ENCODE measurements at places on chromosomes 16 and 17.

DNA sequence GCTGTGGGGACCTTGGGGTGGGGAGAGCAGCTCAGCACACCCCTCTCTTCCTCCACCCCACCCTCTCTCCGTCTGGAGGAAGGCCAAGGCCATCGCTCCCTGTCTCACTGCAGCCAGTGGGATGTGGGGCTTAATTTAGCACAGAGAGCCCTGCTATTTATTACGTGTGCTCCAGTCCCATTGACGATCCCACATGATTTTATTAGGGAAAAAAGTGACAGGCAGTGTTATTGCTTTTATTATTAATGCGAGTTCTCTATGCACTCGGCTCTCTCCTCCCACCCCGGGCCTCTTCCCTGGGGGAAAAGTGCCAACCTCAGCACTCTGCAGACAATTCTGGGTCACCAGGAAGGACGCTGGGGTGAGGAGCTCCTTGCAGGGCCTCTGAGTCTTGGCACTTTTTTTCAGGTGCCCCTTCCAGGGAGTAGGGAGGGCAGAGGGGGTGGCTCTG lies 57.3 kb downstream of the MGAT5B start:
- peak; percentile 61 for DNase-seq

DNA sequence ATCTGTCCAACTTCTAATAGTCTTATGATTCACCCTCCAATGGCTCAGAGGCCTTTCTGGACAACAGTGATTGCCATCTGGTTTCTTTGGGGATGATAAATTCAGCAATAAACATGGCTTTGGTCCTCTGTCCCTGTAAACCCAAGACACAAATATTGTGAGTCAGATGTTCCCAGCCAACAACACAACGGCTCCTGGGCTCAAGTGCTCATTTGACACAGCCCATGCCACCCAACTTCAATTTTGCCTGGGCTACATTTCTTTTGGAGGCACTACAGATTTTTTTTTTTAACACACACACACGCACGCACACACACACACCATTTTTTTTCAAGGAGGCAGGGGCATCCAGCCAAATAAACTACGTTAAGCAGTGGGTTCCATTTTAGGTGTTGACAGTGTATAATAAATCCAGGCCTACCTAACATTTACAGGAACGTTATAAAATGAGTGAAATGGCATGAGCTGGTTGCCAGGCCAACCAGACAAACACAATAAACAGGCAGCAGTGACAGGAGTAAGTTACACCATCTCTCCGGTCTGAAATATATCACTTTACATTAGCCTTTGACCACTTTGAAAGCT lies 939.9 kb upstream of the SOX9 start:
- no peak for DNase-seq

DNA sequence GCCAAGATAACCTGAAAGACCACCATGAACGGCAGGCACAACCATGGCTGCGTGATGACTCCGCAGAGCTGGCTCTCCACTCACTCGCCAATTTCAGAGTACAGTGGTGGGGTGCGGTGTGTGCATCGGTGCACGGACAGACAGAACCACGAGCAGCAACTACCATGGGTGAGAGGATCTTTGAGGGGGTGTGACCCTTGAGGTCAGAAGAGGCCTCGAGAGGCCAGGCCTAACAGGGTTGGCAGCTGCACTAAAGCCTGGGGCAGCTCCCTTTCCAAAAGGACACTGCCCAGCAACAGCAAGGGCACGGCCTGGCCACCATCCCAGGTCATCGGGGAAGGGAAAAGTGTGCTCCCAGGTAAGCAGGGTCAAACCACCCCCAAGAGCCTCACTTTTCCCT lies 1.9 kb upstream of the ECI1 start:
- no peak for DNase-seq

GRCh38 chr16:64397945-64398508 lies 723.8 kb downstream of the CDH11 start:
- DNase-seq = no peak

DNA sequence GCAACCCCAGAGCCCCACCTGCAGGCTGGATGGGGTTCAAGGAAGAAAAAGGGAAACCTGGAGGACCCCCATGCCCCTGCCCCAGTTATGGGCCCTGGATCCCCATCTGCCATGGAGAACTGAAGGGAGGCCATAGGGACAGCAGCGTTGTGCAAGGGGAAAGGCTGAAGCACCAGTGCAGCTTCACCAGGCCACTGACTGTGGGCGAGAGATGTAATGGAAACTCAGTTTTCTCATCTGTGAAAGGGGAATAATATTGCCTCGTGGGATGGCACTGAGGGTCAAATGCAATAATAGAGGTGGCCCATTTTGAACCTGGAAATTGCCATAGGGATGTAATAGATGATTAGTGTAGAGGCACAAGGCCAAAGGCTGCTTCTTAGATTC lies 9.9 kb upstream of the TSPOAP1 start:
- DNase-seq = no peak

DNA sequence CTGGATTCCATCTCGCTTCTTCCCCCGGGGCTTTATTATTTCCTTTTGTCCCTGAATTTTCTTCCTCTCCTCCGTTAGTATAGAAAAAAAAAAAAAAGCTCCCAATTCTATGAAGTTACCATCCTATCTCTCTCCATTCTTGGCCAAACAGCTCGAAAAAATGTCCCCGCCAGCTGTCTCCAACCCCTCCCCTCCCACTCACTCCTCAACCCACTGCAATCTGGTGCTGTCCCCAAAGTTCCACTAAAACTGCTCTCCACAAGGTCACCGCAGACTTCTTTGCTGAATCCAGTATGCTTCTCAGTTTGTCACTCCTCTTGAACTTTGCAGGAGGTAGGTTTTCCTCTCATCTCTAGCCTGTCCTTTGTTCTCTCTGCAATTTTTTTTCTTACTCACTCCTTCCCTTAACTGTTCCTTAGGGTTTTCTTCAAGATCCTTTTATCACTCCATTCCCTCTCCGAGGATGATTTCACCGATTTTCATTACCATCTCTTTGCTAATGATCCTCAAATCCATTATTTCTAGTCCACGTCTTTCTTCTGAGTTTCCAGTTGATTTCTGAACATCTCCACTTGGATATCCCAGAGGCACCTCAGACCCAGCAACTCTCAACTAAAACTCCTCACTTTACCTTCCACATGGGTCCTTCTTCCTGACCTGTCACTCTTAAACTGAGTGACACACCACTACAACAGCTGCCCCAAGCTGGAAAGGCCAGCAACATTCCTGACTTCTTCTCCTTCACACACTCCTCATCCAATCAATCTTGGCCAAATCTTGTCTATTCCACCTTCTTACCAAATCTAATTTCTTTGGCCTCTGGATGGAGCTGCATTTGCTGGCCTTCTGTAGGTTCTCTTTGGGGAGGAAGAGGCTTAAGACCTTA lies 1.5 kb upstream of the SUMO2 start:
- DNase-seq = no peak

DNA sequence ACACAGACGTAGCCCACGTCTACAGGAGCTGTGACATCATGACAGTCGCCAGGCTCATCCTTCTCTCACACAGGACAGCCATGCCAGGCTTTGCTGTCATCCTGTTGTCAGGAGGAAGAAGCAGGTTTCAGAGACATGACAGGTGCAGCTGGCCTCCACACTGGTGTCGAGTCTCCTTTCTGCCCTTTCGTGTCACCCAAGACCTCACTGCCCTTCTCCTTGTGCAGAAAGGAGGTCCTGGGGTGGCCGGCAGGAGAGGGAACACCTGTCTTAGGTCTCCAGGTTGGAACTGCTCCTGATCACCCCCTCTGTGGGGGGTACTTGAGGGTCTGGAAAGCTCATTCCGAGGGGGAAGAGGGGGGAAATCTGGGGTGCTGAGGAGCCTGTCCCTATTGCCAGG lies 41.6 kb upstream of the IRF8 start:
- DNase-seq = no peak

- DNase-seq = no peak
Measured at GRCh38 chr17:31490671-31491375, 99.3 kb downstream of the RAB11FIP4 start.

GRCh38 chr16:56260378-56261160 lies 69.3 kb downstream of the GNAO1 start:
- DNase-seq = no peak

DNA sequence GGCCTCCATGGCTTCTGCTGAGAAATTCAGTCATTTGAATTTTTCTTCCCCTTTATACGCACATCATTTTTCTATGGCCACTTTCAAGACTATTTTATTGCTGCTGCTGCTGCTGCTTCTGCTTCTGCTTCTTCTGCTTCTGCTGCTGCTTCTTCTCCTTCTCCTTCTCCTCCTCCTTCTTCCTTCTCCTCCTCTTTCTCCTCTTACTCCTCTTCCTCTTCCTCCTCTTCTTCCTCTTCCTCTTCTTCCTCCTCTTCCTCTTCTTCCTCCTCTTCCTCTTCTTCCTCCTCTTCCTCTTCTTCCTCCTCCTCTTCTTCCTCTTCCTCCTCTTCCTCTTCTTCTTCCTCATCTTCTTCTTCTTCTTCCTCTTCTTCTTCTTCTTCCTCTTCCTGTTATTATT lies 22.4 kb downstream of the CPD start:
- DNase-seq = no peak

DNA sequence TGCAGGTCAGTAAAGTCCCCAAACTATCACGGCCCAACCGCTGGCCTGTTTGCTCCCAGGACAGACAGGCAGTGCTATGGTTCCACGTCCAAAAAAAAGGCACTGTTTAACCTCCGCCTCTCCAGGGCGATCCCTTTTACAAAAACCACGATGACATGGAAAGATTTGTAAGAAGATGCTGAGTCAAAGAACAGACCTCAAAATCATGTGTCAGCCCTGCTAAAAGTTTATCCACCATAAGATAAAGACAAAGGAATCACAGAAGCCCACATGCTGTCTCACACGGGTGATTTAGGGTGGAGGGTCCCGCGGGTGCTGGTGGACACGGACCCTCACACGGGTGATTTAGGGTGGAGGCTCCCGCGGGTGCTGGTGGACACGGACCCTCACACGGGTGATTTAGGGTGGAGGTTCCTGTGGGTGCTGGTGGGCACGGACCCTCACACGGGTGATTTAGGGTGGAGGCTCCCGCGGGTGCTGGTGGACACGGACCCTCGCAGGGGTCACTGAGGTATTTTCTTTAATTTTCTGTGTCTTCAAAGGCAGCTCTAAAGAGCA lies 117.2 kb upstream of the METRNL start:
- DNase-seq = no peak

DNA sequence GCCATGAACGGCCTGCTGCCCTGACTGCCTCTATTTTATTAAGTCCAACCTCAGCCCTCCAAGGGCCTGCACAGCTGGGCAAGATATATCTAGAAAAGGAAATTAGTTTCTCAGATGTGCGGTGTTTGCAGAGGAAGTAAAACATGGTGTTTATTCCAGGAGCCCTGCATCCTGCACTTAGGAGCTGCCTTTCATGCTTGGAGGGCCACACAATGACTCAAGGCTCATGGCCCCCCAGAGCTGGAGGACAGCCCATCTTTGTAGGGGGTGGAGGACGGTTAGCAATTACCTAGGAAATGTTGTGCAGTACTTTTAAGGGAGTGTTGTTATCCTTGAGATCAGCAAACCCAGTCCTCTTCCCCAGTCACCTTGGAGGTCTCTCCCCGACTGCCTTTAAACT lies 80.5 kb downstream of the COPRS start:
- no peak for DNase-seq

GRCh38 chr16:9072806-9073341 lies 18.6 kb upstream of the HAPSTR1 start:
- no peak for DNase-seq

GRCh38 chr16:71387045-71387871 lies 28.7 kb downstream of the CALB2 start:
- no peak for DNase-seq

GRCh38 chr17:14042411-14042810 lies 26.9 kb upstream of the COX10 start:
- DNase-seq = no peak

DNA sequence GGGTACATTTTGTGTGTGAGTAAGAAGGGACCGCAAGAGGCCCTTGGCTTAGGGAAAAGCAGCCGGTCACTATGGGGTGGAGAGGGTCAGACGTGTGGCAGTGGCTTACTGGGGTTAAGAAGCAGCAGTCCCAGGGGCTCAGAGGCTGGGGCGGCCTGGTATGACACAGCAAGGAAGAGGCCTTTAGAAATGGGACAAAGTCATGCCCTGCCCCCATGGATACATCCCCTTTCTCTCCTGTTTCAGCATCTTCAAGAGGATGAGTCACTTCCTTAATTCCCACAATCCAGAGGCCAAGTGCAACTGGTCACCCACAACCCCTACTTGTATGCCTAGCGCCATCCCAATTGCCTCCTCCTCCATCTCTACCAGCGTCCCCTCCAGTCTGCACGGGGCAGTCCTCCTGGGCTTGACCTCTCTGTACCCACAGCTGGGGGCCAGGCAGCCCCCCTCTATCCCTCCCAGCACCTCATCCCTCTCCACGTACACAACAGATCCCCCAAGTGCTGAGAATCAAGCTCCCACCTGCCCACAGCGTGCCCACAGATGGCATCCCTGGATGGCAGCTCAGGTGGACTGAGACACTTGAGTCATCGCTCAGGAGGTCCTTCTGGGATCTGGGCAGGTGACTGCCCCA lies 6.9 kb upstream of the EFTUD2 start:
- DNase-seq = no peak

GRCh38 chr17:5943982-5944381 lies 126.2 kb upstream of the WSCD1 start:
- no peak for DNase-seq

GRCh38 chr17:82566129-82566960 lies 46.8 kb downstream of the FOXK2 start:
- DNase-seq = no peak

- DNase-seq = no peak
Measured at GRCh38 chr17:65743308-65743655, 181.8 kb upstream of the AXIN2 start.

DNA sequence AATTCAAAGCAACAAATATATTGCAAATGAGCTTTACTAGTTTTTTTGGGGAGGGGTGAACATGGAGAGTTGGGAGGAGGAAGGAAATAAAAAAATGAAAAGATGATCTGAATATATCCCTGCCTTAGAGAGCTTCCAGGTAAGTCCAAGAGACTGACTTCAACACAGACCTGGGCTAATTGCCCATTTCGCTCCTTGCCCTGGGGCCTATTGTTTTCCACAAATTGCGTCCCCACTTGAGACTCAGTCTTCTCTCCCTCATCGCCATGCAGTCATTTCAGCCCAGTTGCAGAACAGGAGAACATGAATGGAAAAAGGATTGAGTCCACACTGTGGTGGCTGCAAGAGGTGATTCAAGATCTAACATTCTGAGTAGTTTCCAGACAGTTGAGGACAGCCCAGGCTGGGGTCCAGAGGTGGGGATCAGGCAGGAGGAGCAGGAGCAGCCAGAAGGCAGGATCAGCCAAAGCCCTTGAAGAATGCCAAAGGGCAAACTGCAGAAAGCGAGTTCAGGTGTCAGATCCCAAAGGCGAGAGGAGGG lies 21.6 kb upstream of the TOB1 start:
- no peak for DNase-seq

DNA sequence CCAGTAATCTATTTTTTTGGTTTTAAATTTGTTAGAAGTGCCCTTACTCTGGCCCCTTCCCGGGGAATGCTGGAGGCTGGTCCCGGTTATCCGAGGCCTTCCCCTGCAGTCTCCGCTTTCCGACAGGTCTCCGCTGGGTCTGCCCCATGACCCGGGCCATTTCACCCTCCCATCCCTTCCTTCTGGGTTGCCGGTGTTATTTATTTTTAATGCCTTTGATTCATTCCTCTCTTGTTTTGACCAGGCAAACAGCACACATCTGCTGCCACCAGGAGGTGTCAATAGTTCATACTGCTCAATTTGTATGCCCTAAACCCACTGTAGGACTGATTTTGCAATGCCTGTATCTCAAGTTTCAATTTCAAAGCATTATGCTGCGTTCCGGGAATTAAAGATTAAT lies 113.2 kb upstream of the IRX5 start:
- peak; percentile 15 for DNase-seq
